ENCODE measurements at places on chromosomes 7 and 10.

DNA sequence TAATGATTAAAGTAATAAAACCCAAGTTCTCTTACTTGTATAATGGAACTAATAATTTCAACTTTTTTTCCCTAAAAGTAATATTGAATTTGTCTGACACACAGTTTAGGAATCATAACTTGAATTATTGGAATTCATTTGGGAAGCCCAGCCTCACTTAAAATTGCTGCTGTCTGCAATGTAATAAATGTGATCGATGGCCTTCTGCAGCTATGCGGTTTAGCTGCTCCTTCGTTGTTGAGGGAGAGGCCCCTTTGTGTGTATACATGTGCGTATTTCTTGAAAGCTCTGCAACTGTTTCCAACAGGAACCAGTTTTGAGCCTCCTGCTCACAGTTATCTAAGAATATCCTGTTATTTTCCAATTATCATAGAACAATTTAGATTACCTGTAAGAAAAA is 152.5 kb downstream of the AKR1D1 start:
- DNase-seq = no peak

GRCh38 chr10:109450702-109451101 is 472.6 kb downstream of the XPNPEP1 start:
- DNase-seq = no peak

GRCh38 chr7:74280985-74281384 is 8.2 kb upstream of the CLIP2 start:
- DNase-seq = no peak

GRCh38 chr10:125928928-125929585 is 32.7 kb downstream of the FANK1 start:
- no peak for DNase-seq

DNA sequence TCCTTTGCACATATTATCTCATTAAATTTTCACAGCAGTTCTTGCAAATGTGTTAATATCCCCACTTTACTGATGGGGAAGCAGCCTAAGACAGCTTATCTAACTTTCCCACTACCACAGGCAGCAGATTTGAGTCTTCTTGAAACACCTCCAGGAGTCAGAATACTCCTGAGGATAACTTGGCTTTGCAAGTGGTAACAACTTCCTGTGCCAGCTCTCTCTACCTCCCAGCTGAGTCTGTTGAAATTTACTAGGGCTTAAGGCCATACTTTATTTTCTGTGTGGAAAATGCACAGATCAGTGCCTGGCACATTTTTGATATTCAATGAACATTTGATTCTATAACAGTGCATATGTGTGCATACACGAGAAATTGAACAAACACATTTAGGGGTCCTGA is 136.1 kb upstream of the COBL start:
- no peak for DNase-seq

DNA sequence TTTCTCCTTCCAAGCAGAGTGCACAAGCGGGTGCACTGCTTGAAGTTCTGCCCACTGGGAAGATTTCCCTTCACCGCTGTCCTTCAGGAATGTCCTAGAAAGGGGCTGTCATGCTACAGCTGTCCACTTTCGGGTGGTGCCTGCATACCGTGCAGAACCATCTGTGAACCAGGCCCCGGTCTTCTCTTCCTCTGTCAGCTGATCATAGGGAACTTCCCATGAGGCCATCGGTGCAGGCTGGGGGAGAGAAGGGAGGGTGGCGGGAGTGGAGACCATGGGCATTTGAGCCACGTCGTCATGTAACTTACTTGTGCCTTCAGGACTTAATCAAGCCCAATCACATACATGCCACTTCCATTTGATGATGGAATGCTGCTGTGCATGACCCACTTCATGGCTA is 111.6 kb downstream of the NKX6-2 start:
- peak; percentile 1 for DNase-seq

DNA sequence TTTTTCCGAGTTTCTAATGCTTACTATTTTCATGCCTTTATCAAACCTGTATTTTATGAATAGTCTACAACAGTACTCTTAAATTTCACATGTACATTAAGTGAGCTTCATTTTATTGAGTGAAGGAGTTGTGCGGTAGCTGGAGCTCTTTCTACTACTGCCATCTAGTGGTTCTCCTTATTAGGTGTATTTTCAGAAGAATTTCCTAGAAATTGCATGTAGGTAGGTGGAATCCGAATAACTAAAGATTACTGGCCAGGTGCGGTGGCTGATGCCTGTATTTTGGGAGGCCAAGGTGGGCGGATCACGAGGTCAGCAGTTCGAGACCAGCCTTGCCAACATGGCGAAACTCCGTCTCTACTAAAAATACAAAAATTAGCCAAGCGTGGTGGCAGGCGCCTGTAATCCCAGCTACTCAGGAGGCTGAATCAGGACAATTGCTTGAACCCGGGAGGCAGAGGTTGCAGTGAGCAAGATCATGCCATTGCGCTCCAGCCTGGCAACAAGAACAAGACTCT is 38.3 kb downstream of the LRRC72 start:
- DNase-seq = no peak

- no peak for DNase-seq
Measured at GRCh38 chr7:25774675-25775074, 377.3 kb upstream of the NFE2L3 start.

GRCh38 chr7:24965831-24966708 is 13.9 kb downstream of the OSBPL3 start:
- DNase-seq = no peak

GRCh38 chr10:25257646-25258045 is 82.8 kb downstream of the GPR158 start:
- no peak for DNase-seq

DNA sequence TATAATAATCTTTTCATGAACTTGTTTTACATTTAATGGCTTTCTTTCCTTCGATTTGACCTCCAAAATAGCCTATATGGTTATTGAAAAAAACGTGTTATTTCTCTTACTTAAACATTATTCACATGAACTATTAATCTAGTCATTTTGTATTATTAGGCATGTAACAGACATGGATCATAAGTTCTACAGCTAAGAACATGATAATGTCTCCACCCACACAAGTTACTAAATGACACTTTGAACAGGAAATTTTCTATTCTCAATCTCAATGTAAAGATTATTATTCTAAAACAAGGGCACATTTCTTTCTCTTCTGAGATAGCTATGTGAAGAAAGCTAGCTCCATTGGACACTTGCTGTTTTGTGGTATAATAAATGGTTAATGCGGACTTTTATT is 10.0 kb downstream of the LAMB4 start:
- DNase-seq = no peak

DNA sequence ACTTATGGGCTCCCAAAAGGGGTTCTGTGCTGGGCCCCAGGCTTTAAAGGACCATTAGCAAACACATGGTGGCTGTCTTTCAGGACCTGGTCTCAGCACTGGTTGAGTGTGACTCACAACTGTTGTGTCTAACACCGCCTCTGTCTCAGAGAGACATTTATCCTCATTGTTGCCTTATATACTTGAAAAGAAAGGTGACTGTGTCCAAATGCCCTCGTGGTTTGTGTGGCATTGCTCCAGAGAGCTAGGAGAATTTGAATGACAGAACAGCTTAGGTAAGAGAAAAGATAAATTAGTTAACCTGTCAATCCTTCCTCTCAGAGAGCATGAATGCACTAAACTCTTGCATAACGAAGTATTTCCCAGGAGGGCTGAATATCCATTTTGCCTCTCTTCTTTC is 14.5 kb upstream of the FAM13C start:
- DNase-seq = no peak

GRCh38 chr10:130500261-130501000 is 364.2 kb downstream of the GLRX3 start:
- no peak for DNase-seq

DNA sequence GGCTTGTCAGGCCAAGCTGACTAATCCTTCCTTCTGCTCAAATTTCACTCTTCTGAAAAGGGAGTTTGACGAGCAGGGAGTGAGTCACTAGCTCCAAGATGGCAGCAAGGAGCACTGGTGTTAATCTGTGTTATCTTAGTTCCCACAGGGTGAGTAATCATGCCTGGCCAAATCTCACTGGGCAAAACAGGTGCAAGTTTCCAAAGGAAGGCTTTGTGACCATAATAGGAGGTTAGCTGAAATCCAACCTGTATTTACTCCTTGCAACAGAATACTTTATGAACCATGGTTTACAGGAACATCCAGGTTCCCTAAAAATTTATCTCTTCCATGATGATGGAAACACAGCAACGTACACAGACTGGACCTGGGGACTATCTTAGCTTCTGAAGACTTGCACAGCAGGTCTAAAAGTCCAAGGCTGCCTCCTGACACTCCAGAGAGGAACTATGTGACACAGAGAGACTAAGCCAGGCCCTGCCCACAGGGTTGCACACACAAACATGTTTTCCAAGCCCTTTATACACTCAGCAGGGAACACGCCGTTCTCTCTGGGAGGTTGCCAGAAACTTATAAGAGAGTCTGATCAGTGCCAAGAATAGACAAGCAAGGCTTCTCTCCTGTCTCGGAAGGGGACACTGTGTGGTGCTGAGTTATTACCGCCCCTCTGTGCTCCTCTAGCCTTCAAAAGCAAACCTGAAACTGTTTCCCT is 46.3 kb downstream of the PDK4 start:
- DNase-seq = peak; percentile 96

DNA sequence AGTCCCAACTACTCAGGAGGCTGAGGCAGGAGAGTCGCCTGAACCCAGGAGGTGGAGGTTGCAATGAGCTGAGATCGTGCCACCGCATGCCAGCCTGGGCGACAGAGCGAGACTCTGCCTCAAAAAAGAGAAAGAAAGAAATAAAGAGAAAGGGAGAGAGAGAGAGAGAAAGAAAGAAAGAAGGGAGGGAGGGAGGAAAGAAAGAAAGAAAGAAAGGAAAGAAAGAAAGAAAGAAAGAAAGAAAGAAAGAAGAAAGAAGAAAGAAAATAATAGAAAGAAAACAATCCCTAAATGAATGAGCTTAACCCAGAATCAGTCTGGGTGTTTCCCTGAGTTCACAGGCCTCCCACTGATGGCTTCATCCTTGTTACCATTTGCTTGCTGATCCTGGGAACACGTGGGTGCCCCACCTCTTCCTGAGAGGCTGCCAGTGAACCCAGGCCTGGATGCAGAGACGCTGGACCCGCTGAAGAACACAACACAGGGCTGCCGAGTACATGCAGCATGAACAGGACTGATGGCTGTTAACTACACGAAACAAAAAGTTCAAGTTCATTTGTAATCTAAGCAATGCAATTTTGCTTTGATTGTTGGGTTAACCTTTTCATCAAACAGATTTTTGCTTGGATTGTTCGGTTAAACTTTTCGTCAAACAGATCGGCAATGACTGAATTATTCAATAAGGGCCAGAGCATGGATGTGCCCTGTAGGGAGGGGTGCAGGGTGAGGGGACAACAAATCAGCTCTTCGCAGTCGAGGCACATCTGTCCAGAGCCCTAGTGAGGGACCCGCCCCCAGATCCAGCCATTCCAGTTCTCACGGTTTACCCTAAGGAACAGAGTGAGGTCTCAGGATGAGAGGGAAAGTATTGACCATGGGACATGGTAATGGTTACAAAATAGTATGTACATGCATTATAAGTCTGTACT is 11.5 kb downstream of the NPFFR1 start:
- DNase-seq = no peak

DNA sequence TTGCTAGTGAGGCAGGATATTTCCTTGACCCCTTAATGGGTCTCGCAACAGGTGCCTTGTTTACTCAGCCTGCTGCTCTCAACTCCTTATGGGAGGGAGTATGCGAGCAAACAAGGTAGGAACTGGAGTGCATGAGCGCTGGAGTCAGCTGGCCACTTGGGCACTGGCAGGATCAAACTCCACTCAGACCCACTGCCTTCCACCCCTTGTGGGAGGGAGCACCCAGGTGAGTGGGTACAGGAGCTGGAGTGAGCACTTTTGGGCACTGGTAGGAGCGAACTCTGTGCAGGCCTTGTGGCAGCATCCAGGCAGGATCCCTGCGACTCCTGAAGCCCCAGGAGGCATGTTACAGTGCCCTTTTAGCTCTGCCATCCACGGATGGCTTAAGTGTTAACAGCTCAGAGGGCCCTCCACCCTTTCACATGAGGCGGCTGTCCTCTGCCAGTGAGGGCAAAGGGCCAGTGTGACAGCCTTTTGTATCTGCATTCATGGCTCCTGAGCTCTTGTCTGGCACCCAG is 123.2 kb downstream of the ST7 start:
- no peak for DNase-seq

- no peak for DNase-seq
Measured at GRCh38 chr10:97820096-97820704, 29.4 kb upstream of the GOLGA7B start.

DNA sequence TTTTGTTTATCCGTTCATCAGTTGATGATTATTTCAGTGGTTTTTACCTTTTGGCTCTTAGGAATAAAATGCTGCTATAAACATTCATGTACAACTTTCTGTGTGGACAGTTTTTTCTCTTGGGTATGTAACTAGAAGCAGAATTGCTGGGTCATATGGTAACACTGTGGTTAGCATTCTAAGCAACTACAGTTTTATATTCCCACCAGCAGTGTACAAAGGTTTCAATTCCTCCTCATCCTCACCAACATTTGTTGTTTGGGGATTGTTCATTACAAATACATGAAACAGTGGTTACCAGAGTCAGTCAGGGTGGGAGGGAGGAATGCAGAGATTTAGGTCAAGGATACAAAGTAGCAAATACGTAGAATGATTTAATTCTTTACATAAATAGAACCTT is 97.0 kb downstream of the NPSR1 start:
- no peak for DNase-seq

GRCh38 chr10:97519342-97519741 is 20.6 kb downstream of the UBTD1 start:
- no peak for DNase-seq

- DNase-seq = no peak
Measured at GRCh38 chr10:68561865-68562649, 1.9 kb downstream of the TET1 start.

DNA sequence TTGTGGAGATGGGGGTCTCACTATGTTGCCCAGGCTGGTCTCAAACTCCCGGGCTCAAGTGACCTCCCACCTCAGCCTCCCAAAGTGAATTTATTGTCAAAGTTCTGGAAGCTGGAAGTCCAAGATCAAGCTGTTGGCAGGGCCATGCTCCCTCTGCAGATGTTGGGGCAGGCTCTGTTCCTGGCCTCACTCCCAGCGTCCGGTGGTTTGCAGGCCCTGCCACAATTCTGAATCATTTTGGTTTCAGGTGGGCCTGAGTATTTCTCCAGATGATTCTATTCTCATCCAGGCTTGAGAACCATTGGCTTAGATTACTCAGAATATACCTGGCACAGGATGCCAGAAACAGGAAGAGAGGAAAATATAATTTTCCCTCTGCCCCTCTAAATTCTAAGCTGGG is 737.4 kb downstream of the TNS3 start:
- DNase-seq = no peak

DNA sequence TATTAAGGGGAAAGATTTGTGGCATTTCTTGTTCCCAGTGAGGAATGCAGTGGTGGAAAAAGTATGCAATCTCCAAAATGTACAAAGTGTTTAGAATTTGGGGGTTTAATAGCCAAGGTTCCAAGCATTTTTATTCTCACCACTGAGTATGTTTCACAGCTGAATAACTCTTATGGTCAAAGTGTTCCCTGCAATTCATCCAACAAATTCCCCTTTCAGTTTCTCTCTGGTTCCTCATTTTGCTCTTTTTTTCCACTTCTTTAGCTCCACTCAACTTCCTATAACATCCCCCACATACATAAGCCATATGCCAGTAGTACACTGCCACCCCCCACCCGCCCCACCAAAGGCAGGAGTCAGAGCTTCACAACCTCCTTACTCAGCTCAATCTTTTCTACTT is 4.6 kb downstream of the HECW1 start:
- no peak for DNase-seq

Measured in adrenal gland (tissue), 19 donors.